ENCODE measurements at places on chromosomes 11 and 22.

- DNase-seq, result no peak
Measured at GRCh38 chr11:70663815-70664214, 265.5 kb downstream of the CTTN start.

DNA sequence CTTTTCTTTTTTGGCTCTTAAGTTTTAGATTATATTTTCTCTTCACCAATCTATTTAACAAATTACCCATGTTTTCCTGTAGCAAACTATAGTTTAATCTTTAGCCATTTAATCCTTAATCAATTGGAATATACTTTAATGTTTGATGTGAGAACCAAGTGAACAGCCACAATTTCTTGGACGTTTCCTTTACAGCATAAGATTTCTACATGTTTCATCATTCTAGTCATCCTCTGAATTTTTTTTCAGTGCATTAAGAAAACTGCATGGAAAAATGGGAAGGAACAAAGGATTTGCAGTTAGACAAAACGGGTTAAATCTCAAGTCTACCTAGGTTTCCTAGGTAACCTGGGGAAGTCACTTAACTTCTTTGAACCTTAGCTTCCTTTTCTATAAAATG lies 507.1 kb upstream of the CCDC90B start:
- DNase-seq, result no peak

DNA sequence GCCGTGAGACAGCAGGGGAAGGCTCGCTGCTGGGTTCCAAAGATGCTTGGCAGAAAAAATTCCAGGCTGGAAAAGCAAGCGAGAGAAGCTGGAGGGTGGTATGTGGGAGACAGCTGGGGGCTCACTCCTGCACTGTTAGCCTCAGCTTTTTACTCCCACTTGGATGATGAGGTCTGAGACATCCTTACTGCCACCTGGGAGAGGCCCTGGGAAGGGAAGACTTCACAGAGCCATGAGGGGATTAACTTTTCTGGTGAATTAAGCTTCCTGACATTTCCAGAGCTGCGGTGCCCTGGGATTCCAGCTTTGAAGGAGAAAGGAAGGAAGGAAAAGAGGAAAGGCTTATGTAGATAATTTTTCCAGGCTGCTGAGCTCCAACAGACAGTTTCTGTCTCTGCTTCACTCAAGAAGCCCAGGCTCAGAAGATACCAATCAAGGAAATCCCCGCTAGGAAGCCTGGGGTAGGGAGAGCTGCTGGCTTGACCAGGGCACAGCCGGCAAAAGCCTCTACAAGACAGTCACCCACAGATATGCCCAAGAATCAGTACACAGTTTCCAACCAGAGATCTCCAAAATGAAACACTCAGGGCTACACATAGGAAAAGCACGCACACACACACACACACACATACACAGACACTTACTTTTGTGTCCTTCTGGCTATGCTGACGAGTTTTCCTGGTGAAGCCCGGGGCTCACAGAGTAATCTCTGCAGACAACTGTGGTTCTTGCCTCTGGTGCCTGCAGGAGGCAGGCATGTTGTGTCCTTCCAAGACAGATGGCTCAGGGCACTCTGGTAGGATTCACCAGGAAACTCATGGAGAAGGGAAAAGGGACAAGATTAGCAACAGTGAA lies 907 bp downstream of the MCHR1 start:
- no peak for DNase-seq

DNA sequence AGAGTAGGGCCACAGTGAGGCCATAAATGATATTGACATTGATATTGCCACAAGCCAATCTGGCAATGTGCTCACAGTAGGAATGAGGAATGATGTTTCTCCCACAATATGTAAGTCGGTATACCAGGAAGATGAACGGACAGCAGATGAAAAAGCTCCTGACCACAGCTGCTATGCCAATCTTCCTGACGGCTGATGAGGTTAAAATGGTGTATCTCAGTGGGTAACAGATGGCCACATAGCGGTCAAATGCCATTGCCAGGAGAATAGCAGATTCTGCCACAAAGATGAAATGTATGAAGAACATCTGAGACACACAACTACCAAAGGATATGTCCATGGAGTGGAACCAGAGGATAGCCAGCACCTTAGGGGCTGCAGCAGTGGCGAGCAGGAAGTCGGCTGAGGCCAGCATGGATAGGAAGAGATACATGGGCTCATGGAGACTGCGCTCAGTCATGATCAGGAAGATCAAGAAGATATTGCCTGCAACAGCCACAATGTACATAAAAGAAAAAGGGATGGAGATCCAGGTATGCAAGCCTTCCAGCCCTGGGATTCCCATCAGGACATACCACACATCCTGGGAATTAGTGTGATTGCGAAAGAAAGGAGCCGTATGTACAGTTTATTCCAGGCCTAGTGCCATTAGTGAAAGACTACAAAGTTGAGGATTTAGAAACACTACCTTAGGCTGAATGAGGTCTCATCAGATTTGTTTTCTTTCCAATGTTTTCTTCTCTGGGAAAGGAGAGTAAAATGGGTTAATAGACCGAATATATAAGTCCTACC lies 22.2 kb downstream of the OR51V1 start:
- DNase-seq, result no peak

DNA sequence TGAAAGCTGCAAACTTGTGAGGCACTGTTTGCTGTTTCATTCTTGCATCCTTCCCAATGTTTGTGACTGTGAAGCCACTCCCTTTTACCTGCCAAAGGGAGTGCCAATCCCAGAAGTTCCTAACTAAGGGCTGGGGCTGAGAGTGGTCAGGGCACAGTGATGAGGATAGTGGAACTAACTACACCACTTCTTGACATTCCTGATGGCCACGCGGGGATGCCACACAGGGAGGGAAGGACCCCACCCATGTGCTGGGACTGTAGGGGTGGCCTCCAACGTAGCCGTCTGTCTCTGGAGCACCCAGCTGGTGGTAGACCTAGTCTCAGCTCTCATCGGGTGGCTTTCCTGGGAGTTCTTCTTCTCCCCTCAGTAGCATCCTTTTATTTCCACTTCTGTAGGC lies 335.5 kb downstream of the CADM1 start:
- no peak for DNase-seq

- no peak for DNase-seq
Measured at GRCh38 chr11:3148990-3149851, 15.9 kb downstream of the OSBPL5 start.

DNA sequence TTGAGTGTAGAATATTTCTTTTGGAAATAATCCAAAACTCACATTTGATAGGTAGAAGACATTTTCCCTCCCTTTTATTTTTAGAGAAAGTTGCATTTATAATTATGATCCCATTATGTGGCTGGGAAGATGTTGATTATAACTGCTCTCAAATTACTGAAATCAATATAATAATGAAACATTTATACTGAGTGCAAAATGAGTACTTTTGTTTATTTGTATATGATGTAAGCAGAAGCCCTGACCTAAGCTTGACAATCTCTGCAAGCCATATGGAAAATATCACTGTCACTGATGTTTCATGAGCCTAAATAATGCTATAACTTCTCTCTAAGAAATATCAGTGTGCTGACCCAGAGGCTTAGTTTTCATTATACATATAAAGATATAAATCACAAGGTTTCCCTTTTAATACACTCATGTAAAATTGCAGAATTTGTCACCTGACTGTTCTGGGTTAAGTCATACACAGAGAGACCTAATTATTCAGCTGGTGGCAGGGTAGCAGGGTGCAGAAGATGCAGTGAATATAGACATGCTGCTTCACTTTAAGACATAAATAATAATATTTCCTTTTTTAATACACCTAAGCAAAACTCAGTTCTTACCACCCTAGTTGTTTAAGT lies 99.2 kb downstream of the BBOX1 start:
- no peak for DNase-seq

DNA sequence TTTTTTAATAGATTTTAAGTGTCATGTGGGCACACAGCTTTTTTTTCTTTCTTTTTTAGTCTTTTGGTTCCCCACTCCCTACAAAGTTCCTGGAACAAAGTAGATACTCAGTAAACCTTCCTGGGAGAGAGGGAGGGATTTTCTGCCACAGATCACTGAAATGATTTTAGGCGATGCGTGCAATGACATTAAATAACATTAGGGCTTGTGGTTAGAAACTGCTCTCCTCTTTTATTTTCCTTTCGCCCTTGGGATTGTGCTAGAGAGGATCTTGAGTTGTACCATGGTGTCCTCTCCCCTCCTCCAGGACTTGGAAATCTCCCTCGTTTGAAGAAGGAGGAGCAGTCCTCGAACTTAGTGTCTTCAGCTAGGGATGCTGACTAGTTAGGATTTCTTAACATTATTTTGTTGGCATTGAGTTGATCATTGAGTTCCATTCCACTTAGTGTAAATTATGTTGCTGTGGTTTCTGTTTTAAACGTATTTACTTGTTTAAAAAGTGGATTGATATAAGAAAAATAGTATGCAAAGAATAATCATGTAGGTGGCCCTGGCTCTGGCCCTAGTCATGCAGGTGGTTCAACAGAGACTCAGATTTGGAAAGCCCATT lies 88.4 kb downstream of the TRAF6 start:
- no peak for DNase-seq

DNA sequence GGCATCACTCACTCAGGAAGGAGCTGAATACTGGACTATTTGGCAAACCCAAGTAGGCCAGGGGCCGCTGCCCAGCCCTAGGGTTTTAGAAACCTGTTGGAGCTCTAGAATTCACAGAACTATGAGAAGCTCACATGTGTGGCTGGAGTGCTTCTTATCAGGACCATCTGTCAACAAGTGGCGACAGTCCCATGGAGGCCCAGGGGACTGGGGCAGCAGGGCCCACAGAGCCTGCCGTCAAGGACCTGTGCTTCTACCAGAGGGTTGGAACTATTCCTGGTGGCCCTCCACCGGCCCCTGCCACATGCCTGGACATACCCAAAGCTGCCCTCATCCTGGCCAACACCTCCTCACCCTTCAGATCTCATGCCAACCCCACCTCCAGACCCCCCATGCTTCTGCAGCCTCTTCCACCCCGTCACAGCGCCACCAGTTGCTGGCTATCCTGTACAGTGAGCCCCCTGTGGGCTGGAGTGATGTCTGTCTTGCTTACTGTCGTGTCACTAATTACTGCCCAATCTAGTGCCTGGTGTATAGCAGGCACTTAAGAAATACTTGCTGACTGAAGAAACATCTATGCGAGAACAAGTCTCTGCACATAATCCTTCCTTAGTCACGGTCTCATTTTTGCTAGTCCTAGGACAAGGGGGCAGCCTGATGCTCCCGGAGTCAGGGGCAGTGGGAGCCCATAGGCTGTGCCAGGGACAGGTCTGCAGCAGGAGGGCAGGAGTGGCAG lies 27.2 kb upstream of the RASL10A start:
- DNase-seq, result no peak

- no peak for DNase-seq
Measured at GRCh38 chr22:39311592-39312400, 7.6 kb downstream of the RPL3 start.

DNA sequence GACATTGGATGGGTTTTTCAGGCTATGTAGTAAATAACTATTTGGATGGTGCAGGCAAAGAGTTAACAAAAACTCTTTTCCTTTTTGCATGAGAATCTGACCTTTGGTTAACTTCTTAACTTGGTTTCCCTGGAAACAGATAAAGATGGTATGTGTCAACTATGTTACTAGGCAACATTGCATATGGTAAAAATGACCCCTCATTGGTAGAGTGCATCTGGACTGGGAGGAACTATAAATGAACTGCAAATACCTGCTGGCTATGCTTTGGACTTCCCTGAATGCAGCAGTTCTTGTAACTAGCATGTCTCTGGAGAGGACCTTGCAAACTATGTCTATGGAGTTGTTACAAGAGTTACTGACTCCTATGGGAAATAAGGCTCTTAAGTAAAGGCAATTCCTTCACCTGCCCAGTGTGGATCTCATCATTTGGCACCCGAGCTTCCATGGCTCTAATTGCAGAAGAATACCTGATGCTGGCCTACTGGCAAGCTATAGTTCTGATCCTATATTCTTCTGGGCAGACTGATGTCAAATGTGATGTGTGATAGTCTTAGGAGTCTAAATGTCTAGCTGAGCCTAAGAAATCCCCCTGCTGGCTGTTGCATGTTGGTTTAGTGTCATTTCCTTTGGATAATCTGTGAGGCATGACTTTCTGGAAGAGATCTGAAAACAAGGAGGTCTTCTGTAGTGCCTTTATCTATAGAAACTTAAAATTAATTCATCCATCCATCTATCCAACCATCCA lies 126.7 kb upstream of the MTMR2 start:
- no peak for DNase-seq

DNA sequence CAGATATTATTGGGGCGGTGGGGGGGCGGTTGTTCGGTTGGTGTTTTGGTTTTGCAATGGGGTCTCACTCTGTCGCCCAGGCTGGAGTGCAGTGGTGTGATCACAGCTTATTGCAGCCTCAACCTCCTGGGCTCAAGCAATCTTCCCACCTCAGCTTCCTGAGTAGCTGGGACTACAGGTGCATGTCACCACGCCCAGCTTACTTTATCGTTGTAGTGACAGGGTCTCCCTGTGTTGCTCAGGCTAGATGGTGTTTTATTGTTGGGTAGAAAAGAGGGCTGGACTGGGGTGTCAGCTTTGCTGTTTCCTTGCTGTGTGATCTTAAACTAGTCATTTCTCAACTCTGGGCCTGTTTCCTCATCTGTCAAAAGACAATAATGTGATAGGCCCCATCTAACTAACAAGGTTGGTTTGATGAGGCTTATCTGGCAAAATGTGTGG lies 17.5 kb upstream of the MYH9 start:
- no peak for DNase-seq

GRCh38 chr11:68929706-68930570 lies 26.2 kb downstream of the IGHMBP2 start:
- DNase-seq, result no peak

DNA sequence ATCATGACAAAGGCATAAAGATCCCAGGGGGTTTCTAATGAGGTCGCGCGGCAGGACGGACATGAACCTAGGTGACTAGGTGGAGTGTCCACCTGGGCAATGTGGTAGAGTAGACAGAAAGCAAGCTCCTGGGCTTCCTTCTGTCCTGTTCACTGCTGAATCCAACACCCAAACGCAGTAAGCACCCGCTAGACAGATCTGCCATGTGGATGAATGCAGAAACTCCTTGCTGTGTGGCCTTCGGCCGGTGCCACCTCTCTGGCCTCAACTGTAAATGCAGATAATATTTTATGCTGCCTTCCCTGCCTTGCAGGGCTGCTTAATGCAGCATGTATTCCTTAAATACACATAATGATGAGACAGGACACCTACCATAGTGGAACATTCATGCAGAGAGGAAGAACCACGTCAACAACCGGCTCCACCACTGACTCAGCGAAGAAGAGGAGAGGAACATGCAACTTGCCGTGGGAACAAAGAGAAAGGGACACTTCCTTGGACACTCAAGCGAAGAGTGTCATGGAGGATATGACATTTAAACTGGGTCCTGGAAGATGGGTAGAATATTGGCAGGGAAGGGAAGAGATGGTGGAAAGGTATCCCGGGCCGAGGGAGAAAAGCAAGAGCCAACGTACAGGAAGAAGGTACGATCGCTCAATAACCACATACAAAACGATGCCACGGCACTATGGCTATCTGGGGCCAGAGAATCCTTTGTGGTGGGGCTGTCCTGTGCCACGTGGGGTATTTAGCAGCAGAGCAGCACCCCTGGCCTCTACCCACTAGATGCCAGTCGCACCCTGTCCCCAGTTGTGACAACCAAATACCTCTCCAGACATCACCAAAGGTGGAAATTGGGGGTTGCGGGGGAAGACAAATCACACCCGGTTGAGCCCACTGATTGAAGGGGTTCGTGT lies 30.8 kb downstream of the MYH9 start:
- DNase-seq, result no peak

- DNase-seq, result no peak
Measured at GRCh38 chr11:69140635-69141034, 15.1 kb upstream of the SMIM38 start.

- DNase-seq, result no peak
Measured at GRCh38 chr22:21055880-21056319, 10.2 kb downstream of the LRRC74B start.

Measured in SHP77 treated with DMSO at 0.1 percent for 48 hours (cell line).